ENCODE measurements at places on chromosomes 5 and 9. TPM values are rescaled to one million over a fixed set of nuclear protein-coding genes. Genes with fewer than 3 reads are reported as not detected.

The ZFP2 gene
- 0.65 TPM for total RNA-seq

The SLC6A18 gene
- total RNA-seq: not detected

The NIPSNAP3A gene
- total RNA-seq: 59.1 TPM

The DMRT3 gene
- total RNA-seq: not detected

The HAVCR1 gene
- total RNA-seq: not detected

Data from epithelial cell of umbilical artery (primary cell).